ENCODE measurements at places on chromosomes 5 and 9.

DNA sequence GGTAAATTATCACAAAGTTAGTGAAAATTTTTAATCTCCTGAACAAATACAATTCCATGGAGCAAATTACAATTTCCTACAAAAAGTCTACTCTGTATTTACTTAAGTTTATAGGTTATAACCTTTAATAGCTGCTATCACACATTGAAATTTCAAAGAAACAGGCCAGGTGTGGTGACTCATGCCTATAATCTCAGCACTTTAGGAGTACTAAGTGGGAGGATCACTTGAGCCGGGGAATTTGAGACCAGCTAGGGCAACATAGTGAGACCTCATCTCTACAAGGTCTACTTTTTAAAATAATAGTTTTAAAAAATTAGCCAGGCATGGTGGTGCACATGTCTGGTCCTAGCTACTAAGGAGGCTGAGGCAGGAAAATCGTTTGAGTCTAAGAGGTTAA is 50.3 kb downstream of the HINT1 start:
- DNase-seq = no peak

DNA sequence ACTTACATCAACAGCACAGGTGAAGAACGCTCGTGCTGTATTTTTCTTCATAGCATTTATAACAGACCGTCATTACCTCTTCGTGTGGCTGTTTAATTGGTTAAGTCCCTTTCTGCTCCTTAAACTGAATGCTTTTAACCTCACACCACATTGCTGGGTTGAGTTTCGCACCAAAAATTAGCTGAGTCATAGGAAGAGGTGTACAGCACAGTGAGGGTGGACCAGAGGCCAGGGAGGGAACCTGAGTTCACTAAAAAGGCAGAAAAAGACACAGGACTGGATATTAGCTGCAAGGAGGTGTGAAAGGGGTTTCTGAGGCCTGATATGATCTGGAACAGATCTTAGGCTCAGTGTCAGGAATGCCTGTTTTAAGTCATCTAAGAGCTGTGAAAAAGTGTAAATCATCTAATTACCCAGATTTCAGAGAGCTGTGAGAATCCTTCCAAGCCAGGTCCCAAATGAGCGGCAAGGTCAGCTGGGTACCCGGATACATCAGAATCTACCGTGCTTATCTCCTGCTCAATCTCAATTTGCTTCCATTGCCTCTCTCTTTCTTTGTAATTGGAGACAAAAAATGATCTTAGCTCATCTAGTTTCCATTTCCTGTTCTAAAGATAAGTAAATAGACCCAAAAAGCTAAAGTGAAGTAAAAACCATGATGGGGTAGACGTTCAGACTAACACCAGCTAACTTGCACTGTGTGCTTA is 7.1 kb upstream of the CFAP90 start:
- DNase-seq = no peak

GRCh38 chr5:105968981-105969380 is 1701.8 kb downstream of the EFNA5 start:
- no peak for DNase-seq

DNA sequence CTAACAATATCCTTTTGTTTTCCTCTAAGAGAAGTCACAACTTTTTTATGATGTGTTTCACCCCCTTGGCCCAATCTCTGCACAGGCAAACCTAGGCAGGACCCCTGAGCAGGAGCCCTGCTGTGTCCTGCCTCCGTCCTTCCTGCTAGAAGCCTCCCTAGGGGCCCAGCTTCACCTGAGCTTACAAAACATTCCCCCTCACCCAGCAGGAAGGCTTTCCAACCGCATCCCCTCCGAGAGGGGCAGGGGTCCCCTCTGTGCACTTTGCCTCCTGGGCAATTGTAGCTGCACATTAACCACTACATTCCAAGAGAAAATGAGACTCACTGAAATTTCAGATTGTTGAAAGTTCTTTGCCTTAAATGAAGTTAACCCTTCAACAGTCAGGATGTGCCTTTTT is 176.2 kb downstream of the IRX2 start:
- DNase-seq = no peak

DNA sequence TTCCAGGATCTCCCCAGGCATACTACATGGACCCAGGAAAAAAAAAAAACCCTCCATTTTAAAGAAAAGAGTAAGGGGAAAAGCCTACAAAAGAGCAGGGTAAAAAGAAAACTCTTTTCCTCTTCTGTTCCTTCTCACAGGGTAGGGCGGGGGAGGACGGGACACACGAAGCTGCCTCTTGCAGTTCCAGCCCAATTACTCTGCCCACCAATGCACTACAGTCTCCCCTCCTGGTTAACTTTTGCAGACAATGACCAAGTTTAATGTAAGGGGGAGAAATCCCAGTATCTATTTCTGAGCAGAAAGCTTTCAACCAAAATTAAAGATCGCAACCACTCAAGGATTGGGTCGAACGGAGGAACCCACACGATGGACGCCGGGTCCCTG is 1.3 kb downstream of the BRD3 start:
- DNase-seq = no peak

- no peak for DNase-seq
These were observed 2.5 kb downstream of the ISCA1 start for GRCh38 chr9:86279839-86280238.

DNA sequence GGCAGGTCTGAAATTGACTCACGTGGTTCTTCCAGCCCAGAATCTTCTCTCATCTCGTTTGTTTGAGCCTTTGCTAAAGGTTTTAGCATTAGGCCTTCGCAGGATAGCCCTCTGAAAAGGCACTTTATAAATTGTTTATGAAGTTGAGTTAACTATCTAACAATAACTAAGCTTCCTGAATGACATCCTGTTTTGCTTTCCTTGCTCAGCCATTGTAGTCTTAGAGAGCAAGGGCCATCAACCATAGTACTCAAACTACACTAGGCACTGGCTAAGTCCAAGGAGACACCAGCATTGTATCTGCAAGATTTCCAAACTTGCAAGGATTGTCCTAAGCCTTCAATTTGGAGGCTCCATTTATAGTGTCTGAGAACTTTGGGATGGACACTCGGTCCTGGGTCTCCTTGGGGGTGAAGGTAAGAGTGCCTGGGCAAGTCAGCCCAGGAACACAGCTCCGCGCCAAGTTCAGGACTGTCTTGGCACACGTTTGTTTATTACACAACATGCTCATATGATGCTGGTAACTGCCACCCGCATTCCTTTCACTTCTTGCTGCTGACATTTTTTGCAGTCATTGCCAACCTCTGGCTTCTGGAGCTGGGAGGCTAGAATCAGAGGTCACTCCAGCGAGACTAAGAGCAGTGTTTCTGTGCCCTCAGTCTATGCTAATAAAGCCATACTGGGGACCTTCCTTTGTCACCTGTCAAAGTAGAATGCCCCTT is 151.1 kb downstream of the ESM1 start:
- DNase-seq = no peak

DNA sequence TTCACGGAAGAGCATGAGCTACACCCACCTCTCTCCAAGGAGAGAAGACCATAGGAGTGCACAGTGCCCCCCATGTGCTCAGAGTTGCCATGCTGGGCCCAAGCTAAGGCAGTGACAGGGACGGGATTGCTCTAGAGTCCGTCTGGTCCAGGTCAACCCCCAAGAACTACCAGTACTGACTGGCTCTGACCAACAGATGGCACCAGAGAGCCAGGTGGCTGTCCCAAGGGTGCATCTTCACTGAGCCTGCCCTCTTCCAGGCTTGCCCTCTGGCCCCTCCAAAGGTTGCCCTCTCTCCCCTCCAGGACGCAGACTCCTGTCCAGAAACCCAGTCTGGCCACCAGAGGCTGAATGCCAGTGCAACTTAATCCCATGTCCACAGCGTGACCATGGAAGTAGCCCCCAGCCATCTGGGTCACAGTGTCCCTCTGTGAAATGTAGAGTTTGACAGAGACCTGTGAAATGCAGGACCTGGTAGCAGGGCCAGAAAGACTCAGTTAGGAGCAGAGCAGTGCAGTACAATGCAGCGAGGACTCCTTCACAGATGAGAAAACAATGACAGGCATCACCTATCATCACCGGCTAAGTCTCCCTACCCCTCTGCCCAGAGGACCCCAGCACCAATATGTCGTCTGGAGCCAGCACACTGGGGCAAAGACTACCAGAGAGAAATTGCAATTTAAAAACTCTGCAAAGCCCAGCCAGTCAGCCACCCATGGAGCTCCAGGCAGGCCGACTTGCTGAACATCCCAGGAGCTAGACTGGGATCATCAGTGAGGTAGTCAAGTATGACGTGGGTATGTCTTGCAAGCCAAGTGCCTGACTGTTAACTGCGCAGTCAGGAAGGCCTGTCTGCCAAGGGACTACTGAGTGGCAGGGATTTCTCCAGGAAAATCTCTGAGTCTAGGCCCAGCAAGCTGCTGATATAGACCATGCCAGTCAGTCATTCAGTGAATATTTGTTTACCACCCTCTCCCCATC is 7.7 kb upstream of the SKP1 start:
- peak; percentile 29 for DNase-seq

DNA sequence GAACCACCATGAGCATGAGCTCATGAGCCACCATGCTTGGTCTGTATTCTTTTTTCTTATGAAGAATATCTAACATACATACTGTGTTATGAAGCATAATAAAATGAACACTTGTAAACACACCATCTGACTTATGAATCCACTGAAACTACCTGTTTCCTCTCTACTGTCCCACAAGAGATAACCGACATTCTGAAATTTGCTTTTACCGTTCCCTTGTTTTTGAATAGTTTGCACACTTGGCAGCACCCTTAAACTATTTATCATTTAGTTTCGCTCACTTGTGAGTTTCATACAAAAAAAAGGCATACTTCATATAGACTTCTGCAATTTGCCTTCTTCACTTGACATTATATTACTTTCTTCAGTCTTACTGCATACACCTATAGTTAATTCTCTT is 8.9 kb downstream of the LARS1 start:
- DNase-seq = no peak

- DNase-seq = no peak
These were observed 102.6 kb downstream of the ARHGAP26 start for GRCh38 chr5:142872795-142873194.

- peak; percentile 79 for DNase-seq
These were observed at the start of gene ZNF354B for GRCh38 chr5:178859625-178860521. Gene ZNF354B (plus strand): TSS chr5:178859953. CDS start chr5:178861048, 1,095 bp downstream.

DNA sequence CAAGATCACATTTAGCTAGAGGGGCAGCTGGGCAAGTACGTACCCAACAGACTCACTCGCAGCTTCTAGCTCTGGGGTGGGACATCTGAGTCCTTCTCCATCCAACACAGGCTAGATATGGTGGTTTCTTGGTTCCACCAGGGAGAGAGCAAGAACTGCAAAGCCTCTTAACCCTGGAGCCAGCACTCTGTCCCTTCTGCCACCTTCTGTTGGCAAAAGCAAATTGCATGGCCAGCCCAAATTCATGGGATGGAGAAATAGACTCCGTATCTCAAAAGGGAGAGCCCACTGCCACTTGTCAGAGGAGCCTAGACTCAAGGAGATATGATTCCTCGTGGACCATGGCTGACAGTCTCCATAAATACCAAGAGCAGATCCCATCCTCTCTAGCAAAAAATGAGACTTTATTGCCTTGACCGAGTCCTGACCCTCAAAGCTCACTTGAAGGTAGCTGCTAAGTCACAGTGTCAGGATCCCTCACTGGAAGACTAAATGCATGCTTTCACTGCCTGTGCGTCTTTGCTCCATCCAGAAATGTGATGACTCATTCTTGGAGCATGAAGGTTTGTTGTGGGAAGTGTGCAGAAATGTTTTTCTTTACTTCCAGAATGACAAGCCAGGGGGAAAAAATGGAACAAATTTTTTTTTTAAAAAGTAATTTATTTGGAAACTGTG is 28.8 kb upstream of the ROR2 start:
- DNase-seq = peak; percentile 78

DNA sequence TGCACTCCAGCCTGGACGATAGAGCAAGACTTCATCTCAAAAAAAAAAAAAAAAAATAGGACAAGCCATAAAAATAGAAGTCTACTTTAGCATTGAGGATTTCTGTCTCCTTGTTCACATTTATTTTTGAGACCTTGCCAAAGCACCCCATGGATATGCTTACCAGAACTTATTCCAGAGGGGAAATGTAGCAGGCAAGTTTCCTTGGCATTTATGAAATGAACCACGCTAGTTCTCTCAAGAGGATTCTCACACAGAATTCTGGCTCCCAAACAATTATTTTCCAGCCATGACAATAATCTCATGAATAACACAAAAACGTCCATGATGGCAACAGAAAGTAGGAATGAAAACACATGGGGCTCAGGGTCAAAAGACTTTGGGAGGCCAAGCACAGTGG is 23.4 kb upstream of the GPX8 start:
- DNase-seq = peak; percentile 13

- no peak for DNase-seq
These were observed 30.4 kb downstream of the HTR1A start for GRCh38 chr5:63931836-63932235.

- DNase-seq = no peak
These were observed 77.3 kb upstream of the RPS23 start for GRCh38 chr5:82355496-82355895.

DNA sequence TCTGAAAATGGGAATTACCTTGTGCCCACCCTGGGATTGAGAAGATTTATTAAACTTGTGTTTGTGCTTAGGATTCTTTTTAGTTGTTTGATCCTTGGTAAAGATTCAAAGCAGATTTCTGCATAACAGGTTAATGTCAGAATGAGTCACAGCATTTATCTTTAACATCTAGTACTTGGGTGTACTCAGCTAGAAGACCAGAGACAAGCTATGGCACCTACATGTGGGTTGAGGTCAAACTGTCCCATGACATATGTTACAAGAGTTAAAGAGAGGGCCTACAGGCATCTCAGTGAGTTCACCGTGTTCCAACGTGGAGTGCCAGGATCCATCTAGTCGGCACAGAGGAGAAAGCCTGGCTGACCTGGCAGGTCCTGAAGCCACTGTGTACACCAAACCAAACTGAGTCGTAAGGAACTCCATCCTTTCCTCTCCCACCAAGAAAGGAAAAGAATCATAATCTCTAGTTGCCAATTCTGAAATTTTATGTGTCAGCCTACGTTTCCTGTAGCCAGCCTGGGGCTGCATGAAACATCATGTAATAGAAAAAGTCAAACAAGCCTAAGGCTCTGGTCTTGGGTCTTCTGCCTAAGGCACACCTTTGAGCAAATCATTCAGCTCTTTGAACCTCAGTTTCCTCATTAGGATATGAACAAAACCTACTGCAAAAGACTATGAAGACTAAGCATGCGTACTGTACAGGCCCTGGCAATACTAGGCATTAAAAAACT is 73.7 kb downstream of the RCL1 start:
- DNase-seq = no peak

DNA sequence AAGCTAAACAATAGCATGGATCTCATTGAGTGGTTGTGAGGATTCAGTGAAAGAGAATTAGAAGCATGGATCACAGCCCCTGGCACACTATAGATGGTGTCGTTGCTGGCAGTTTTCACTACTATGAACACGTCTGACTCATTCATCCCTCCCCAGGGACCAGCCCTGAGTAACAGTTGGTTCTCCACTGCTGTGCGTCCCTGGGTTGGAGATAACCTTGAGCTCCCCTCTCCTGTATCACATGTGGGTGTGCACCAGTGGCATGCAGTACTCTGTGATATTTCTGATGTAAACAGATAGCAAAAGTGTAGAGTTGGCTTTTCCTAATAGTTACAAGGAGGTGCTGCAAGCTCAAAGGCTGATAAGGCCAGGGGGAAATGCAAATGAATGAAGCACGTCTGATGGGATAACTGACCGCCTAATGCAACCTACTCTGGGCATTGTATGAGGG is 8.8 kb upstream of the LCP2 start:
- no peak for DNase-seq
